Renal cortical epithelial cell (primary cell): ENCODE measurements at places on chromosomes 6 and 20. TPM values are rescaled to one million over a fixed set of nuclear protein-coding genes. Genes with fewer than 3 reads are reported as not detected.

Gene ITCH
- 105 and 113 TPM in 2 replicates for total RNA-seq

Gene SLPI
- total RNA-seq, result 58.2 and 256 TPM in 2 replicates

Gene RIMS4
- 0.05 TPM in 1 of 2 replicates, not detected in the other for total RNA-seq

Gene C20orf96
- total RNA-seq, result 1.9 and 8.5 TPM in 2 replicates

DNA sequence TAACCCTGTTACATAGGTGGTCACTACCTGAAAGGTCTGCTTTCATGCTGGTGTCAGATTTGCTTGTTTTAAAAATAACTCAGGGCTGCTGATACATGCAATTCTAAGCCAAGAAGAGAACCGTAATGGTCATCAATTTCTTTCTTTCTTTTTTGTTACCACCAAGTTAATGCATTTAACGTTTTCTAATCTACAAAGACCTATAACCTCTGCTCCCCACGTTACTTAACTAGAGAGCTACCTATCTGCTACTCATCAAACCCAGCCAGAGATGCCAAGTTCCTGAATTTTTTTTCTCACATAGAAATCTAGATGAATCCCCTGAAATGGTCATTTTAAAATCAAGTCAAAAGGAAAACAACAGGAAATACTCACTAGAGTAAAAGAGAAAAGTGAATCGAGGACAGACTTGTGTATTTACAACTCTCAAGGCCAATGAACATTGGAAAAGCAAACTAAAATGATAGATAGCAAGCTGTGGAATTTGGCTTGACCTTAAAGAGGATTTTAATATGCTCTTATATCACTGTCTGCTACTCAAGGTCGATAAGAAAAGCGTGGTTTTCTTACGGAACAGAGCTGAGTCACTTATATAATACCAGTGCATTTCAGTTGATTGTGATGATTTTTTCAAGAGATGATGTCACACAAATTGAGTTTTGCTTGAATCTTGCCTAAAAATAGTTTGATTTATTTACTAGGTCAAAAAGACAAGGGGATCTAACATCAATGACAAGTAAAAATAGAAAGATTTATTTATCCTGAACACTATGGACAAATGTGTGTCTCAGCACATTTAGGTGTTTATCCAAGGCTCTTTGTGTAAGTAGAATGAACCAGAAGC lies 67.9 kb downstream of the SGK1 start:
- DNase-seq, result peak; percentile 15

DNA sequence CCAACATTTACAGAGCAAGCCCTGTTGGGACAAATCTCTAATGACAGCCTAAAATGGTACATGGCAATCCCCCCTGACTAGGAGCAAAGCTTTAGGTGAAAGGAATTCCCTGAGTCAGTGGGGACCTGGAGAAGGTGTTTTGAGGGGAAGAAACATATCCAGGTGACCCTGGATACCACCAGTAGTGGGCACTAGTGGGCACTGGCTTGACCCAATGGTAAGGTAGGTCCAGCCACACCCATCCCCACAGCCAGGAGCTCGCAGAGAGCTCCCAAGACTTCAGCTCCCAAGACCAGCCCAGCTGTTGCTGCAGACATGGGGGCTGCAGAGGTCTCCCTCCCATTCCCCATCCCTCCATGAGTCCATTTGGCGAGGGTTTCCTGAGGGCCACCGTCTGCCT lies 19.5 kb downstream of the GRM4 start:
- no peak for DNase-seq

- DNase-seq, result peak; percentile 20
Measured at GRCh38 chr6:154039231-154039842, at the start of gene OPRM1. Gene OPRM1 (plus strand): TSS chr6:154039240. CDS start chr6:154039545, 305 bp downstream.

DNA sequence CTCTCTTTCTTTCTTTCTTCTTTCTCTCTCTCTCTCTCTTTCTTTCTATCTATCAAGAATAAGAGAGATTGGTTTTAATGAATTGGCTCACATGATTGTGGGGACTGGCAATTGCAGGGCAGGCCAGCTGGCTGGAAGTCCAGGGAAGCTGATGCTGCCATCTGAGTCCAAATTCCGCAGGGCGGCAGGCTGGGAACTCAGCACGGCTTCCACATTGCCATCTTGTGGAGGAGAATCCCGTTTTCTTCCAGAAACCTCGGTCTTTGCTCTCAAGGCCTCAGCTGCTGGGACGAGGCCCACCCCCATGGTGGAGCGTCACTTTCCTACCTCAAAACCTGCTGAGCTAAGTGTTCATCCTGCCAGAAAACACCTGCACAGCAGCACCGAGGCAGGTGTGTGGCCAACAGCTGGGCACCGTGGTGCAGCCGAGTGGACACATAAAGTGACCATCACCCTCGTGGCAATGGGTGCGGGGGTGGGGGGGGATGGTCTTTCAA lies 58.8 kb upstream of the SLCO4A1 start:
- no peak for DNase-seq

- no peak for DNase-seq
Measured at GRCh38 chr6:55497694-55498093, 81.3 kb downstream of the HMGCLL1 start.

GRCh38 chr6:87196275-87196842 lies 41.0 kb downstream of the ZNF292 start:
- DNase-seq, result no peak

GRCh38 chr6:6685249-6686040 lies 96.9 kb downstream of the LY86 start:
- peak; percentile 79 for DNase-seq

DNA sequence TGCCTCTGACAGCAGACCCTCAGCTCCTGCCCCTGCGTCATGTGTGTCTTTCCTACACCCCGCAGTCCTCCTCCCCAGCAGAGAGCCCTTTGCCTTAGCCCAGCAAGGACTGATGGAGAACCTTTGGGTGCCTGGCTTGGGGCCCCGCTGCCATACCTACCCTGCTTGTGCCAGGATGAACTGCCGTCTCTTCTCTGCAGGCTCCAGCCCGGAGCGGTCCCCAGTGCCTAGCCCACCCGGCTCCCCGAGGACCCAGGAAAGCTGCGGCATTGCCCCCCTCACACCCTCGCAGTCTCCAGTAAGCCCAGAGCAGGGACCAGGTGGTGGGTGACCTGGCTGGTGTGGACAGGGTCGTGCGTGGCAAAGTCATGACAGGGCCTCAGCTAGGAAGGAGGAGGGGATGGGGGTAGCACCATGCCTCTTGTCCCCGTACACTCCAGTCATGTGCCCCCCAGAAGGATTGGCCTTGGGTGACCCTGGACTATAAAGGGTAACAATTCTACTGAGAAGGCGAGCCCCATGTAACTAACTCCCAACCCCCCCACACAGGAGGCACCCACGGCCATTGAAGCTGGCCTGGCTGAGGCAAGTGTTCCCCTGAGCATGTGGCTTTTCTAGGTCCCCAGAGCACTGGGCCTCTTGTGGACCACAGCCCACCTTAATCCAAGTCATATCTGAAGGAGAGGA lies 8.3 kb downstream of the HSPA12B start:
- DNase-seq, result no peak
